Germinal center (tissue), 1 donor: ENCODE measurements at places on chromosomes 11 and 22.

- no peak for DNase-seq
These were observed 2.7 kb downstream of the B4GALNT4 start for GRCh38 chr11:371716-372590.

GRCh38 chr11:111729831-111730311 is 36.3 kb downstream of the PPP2R1B start:
- DNase-seq = no peak

DNA sequence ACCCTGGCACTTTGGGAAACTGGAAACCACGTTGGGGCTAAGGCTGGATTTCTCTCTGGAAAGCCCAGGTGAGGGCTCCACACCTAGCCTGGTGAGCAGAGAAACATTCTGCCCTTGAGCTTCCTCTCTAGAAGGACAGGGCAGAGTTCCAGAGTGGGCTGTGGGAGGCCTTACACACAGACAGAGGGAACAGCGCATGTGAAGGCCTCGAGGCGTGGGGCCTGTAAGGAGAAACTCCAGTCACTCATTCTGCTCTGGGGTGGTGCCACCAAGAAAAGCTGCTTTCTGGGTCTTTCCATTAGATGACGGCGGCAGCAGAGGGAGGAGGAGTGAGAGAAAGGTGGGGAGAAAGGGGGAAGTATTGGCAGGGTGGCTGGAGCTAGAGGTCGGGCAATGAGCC is 183.1 kb downstream of the CHST1 start:
- no peak for DNase-seq

DNA sequence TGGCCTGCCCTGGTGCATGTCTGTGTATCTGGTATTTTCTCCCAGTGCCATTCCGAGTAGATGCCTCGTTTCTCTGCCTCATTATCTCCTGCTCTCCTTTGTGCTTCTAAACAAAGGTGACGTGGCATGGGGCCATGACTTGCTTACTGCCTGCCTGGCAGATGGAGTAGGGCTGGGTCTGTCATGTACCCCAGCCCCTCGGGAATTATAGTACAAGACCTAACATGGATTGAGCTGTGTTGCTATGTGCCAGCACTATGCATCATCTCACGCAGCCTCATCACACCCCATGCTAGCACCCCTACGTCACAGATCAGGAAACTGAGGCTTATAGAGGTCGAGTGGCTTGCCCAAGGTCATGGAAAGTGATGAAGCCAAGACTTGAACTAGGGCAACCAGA is 88.1 kb downstream of the GALNT18 start:
- no peak for DNase-seq

DNA sequence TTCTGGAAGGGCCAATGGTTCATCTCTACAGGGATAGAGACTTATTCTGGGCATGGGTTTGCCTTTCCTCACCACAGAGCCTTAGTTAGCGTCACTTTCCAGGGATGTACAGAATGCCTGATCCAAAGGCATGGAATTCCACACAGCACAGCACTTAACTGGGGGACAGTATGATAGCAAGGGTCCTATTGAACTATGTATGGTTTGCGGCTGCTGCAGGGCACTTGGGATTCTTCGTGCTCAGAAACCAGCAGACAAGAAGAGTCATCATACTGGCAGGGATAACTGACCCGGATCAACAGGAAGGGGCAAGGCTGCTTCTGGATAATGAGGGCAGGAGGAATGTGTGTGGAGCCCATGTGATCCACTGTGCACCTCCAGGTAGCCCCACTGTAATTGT is 105.7 kb downstream of the SWAP70 start:
- DNase-seq = no peak

DNA sequence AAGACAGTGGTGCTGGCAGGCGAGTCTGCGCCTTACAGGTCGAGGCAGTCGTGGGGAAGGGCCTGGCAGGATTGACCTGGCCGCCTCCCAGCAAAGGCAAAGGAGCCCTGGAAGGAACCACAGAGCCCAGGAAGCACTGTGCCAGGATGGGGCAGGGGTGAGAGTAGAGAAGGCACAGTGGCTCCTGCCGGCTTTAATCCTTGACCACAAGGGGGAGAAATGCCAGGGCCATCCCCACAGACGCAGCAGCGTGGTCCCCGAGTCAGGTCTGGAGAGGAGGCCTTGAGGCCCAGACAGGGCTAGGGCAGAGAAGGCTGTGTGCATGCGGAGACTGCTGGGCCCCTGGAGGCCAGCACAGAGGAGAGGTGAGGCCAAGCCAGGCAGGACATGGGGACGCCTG is 9.9 kb upstream of the NDUFS8 start:
- DNase-seq = no peak

DNA sequence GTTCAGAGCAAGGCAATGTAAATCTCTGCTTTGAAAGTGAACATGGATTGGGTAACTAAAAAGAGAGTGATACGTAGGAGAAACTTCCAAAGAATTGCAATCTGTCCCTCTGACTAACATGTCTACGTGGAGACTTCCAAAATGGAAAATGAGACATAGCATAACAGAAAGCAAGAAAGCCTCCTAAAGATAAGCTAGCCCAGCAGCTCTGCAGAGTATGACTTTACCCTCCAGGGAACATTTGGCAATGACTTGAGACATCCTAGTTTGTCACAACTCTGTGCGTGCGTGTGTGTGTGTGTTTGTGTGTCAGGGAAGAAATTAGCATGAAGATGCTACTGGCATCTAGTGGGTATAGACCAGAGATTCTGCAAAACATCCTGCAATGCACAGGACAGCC is 817.4 kb downstream of the NTM start:
- no peak for DNase-seq

GRCh38 chr22:37448516-37449127 is 21.3 kb upstream of the ELFN2 start:
- DNase-seq = no peak

- DNase-seq = no peak
These were observed 717.9 kb downstream of the OPCML start for GRCh38 chr11:132814410-132814809.

GRCh38 chr22:47586038-47586437 is 823.6 kb downstream of the TBC1D22A start:
- no peak for DNase-seq
